ENCODE measurements at places on chromosomes 7 and 10.

GRCh38 chr7:140645166-140645900, 4.7 kb upstream of the DENND2A start:
- no peak for DNase-seq

- DNase-seq, result no peak
Measured at GRCh38 chr7:100475549-100475948, 3.5 kb downstream of the TSC22D4 start.

- no peak for DNase-seq
Measured at GRCh38 chr7:837001-837400, 4.7 kb downstream of the SUN1 start.

GRCh38 chr10:133142523-133143199, 17.4 kb upstream of the KNDC1 start:
- DNase-seq, result no peak

GRCh38 chr7:107277331-107277730, 108.5 kb downstream of the HBP1 start:
- no peak for DNase-seq

GRCh38 chr7:23334482-23335056, 35.4 kb downstream of the MALSU1 start:
- no peak for DNase-seq

DNA sequence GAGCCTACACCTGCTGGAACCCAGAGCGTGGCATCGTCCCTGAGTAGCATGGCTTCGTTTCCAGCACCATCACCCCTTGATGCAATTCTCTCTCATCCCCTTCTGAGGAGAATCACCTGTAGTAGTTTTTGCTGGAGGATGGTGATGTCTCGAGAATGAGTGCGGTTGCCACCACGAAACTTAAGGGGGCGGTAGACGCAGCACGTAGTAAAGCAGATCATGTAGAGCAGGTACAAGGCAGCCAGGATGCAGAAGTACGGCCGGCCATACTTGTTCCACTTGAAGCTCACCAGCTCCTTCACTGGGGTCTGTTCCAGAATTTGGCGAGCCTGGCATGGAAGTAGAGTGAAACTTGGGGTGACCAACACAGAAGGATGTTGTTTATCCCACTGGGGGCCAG, 8.1 kb downstream of the TRPV5 start:
- DNase-seq, result no peak

DNA sequence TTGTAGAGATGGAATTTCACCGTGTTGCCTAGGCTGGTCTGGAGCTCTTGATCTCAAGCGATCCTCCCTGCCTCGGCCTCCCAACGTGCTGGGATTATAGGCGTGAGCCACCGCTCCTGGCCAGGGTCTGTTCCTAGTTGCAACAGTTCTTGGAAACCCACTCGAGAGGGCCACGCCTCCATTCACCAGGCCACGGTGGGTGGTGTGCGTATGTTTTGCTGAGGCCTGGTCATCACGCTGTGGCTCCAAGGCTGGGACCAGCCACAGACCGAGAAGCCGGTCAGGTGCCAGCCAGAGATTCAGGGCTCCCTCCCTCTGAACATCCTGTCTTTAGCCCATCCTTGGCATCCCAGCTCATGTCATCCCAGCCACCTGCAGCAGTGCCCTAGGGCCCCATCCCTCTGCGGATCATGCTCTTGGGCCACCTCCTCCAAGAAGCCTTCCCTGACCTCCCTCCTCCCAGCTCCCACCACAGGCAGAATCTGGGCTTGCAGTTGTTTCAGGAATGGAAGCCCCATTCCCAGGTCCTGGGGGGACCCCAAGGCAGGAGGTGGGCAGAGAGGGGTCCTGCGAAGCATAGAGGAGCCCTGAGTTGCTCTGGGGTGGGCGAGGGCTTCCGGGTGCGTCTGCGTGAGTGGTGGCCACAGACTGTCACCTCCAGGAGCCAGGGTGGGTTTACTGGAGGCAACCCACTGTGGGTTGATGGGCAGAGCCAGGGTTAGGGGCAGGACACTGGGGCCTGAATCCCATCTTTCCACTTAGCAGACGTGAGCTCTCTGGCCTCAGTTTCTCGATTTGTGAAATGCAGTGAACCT, 5.2 kb downstream of the LAT2 start:
- no peak for DNase-seq

GRCh38 chr7:2044883-2045471, 187.8 kb downstream of the MAD1L1 start:
- DNase-seq, result no peak

GRCh38 chr7:65251851-65252620, 121.6 kb upstream of the ZNF92 start:
- DNase-seq, result no peak

DNA sequence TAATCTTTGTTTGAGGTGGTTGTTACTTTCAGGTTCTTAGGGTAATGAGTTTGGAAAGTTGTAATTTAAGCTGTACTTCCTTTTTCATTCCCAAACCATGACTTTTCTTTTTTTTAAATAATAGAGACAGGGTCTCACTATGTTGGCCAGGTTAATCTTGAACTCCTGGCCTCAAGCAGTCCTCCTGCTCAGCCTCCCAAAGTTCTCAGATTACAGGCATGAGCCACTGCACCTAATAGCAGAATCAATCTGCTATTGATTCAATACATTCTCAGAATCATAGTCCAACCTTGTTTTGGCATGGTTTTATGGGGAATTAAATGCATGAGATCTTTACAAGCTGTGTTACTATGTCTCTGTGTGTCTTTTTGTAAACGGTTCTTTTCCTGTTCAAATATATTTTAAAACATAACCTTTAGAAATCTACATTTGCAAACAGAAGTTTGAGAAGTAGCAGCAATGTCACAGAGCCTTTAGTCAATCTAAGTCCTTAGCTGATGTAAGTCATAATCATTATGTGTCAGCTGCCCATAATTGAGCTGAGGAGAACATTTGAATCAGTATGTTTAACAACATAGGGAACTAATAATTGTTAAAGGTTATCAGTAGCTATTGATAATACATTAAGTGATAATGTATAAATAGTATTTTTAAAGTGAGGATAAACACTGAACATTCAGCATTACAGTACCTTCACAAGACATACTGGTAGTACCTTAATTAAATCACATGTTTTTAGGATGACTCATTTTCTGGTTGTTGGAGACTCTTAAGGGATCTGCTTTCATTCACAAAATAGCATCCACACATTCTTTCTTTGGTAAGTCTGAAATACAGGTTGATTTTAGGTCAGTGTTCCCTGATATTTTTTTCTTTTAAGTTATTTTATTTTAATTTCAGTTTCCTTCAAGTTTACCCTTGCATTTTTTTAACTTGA, 8.8 kb downstream of the INPP5F start:
- DNase-seq, result no peak

DNA sequence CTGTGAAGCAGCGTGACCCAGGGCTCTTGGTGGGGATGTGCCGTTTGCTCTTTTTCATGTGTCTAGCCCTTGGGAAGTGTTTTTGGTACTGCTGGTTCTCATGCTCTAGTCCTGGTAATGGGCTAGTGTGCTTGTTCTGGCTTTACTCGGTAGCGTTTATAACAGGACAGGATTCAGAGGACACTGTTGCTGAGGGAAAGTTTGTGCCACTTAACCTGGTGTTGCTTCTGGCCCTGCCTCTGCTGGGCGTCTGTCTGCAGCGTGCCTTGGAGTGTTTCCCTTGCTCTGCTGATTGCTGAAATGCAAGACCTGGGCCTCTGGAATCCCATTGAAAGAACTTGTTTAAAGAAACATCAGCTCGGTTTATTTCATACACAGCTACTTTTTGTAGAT, 35.0 kb downstream of the INPP5A start:
- DNase-seq, result no peak

DNA sequence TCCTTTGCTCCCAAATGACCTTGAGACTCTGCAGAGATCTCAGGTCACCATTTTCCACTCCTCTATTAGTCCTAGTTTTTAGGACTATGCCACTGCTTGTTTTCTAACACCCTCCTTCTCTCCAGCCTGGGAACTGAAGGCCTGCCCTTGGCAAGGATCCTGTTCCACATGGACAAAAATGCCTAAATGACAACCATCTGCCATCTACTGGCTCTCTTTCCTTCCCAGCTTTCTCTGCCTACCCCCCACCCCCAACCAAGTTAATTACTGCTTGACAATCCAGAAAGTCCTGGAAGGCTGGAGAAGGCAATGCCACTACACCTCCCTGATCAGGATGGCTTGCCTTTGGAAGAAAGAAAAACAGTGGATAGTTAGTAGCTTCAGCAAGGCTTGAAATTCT, 44.8 kb upstream of the SP8 start:
- DNase-seq, result no peak

DNA sequence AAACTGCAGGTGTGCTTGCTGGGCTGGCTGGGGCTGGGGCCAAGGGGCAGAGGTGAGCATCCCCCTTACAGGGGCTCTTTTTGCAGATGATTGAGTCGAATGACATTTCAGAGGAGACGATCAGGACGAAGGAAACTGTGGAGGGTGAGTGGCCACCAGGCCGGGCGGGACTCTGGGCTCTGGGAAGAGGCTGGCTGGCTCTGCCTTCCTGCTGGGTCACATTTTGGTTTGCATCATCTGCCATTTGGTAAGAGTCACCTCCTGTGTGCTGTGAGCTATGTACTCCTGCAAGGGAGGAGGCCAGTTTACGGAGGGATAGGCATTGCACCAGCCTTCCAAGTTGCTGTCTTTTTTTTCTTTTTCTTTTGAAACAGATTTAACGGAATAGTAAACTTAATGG, 73.0 kb upstream of the GTF2IRD1 start:
- no peak for DNase-seq

DNA sequence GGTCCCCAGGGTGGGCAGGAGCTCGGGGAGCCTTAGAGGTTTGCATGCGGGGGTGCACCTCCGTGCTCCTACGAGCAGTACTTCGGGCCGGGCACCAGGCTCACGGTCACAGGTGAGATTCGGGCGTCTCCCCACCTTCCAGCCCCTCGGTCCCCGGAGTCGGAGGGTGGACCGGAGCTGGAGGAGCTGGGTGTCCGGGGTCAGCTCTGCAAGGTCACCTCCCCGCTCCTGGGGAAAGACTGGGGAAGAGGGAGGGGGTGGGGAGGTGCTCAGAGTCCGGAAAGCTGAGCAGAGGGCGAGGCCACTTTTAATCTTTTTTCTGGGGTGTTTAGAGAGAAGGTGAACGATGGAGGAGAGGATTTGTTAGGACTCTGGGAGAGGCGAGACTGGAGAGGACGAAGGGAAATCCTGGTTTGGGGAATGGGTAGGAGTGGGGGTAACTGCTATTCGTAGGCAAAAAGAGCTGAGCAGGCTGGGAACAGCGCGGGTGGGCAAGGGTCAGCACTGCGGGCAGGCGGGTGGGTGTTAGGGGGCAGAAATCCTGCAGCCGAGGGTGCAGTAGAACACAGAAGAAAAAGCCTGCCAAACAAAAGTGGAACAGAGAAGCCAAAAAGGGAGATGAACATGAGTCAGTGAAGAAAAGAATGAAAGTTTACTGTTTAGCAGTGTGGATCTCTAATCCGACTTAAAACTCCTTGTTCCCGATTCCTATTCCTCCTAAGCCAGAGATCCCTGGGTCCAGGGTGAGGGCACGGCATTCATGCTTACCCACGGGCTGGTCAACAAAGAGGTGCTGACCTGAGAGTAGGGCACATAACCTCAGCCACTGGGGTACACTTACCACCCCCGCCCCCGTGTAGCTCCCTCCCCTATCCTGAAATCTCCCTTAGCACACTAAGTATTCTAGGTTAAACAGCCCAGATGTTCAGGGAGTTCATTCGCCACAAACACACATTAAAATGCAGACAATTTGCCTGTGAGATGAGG, 26.9 kb downstream of the PRSS2 start:
- DNase-seq, result no peak

DNA sequence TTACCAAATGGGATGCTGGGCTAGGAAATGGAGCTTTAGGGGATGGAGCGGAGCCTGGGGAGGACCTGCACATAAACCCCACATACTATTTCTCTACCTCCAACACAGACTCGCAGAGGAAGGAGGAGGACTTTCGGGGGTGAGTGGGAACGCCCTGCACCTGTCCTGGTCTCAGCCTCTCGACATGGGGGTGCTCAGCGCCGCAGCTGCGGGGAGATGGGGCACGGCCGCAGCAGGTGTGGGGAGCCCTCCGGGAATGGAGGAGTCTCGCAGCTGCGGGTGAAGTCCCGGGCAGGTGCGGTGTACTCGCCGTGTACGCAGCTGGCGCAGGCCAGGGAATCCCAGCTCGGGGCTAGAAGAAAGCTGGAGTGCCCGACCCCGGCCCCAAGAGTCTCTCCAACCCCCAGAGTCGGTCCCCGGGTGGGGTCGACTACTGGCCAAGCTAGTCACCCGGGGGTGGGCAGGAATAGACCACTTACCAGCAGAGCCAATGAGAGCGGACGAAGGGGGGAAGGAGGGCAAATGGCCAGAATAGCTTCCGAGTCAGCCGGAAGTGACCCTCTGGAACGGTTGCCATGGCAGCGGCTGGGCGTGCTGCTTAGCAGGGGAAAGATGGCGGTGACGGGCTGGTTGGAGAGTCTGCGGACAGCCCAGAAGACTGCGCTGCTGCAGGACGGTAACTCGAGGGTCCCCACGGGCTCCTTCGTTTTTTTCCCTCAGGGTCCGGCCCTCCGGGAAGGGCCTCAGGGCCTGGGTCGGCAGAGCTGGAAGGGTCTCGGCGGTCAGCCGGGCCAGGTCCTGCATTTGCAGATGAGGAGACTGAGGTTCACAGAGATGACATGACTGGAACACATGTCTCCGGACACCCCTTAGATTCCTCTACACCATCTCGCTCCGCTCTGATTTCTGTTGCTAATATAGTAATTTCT, at the start of the genes DPCD and POLL:
TSS of gene DPCD (plus strand) at position 597 of the 929 bp plus-strand sequence. CDS start at position 613, 16 bp downstream.
TSS of gene POLL (minus strand) at position 533 of the 929 bp plus-strand sequence. CDS start 897 bp downstream, outside the sequence.
- DNase-seq, result peak; percentile 90

GRCh38 chr10:94500063-94500462, 45.5 kb upstream of the HELLS start:
- DNase-seq, result no peak

GRCh38 chr7:27189997-27190748, 5.1 kb upstream of the HOXA11 start:
- DNase-seq, result no peak

DNA sequence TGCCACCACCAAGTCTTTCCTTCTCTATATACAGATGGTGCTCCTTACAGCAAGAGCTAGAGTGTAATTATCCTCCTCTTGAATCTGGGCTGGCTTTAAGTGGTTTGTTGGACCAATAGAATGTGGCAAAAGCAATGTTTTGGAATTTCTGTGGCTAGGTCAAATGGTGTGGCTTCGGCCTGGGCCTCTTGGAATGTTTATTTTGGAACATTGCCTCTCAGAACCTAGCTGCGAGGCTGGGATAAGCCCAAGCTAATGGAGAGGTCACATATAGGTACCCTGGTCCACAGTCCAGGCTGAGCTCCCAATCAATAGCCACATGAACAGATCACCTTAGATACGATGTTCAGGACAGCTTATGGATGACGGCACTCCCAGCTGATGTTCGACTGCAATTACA, 556.7 kb downstream of the TYW1 start:
- DNase-seq, result no peak

DNA sequence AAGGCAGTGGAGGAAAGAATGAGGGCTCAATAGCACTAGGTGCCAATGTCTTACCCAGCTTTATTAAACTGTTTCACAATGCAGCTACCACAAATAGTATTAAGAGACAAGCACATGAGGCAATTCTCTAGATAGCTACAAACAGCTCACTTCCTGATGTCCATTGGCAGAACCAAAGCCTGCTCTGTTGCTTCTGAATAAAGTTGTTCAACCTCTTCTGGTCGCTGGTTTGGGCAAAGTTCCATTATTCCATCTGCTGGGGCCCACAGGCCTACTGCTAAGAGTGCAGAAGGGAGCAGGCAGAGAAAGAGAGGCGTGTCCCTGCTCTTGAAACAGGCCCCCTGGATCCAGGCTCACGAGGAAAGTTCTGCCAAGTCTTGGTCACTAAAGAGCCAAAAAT, 173.9 kb downstream of the ZNF438 start:
- no peak for DNase-seq
